Brain microvascular endothelial cell (primary cell): ENCODE measurements at places on chromosomes 6 and 20.
A peak's percentile ranks its signal among the peaks of the same experiment; 100 is the strongest.

DNA sequence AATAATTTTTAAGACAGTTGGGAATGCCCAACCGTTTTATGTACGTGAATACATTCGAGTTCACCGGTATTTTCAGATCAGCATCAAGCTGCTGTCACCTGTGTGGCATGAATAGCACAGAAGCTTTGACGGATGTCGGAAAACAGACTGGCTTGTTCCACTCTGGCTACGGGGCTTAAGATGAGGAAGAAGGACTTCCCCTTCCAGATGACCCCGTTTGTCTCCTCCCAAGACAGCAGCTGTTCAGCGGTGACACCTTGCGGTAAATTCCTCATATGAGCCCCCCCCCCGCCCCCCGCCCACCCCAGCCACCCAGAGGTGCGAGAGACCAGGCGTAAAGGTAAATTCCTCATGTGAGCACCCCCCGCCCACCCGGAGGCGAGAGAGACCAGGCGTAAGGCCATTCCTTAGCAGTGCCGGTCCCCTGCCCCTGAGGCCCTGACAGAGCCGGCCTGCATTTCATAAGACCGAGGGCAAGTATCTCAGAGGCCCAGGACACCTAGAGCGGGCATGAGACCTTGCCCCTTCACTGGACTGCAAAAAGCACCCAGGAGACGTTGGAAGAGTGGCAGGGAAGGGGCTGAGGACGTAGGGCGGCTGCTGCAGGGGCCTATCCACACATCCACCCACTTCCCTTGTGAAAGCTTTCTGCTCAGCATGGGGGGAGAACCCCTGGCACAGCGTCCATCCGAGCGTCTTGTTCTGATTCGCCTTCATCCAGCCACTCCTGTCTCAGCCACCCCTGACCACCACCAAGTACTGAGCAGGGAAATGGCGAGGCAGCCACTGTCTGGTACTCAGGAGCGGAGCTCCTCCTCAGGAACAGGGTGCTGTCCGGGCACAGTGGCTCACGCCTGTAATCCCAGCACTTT lies 7.3 kb upstream of the PCMTD2 start:
- DNase-seq, result no peak

- no peak for DNase-seq
Observed at GRCh38 chr20:49935746-49936152, 448 bp upstream of the RNF114 start.

- no peak for DNase-seq
Observed at GRCh38 chr20:4725263-4725550, 3.5 kb downstream of the PRND start.

DNA sequence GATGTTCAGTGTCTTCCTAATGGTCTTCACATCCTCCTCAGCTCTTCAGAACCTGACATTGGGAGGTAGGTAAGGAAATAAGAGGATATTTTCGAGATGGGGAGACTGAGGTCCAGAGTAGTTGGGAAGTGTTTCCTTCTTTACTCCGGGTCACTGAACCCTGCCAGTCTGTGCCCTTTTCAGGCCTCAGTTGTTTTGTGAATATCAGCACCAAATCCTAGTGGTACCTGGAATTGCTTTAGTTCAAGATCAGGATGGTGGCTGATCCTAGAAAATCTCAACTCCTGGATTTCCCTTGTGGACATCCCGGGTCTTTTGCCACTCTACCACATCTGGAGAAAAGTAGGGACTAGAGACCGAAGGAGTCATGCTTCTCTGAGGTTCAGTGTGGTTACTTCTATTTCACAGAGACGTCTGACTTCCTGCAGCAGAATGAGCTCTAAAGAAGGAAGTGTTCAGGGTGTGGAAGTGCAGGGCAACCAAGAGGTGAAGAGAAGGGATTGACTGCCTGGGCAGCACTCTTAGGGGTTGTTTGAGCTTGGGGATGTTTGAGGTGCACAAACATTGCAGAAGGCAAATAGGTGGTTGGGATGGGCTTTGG lies 995 bp downstream of the STK4 start:
- no peak for DNase-seq

- DNase-seq, result no peak
Observed at GRCh38 chr20:10946124-10946880, 272.5 kb upstream of the JAG1 start.

- DNase-seq, result peak; percentile 45
Observed at GRCh38 chr6:22231616-22232015, 65.2 kb downstream of the PRL start.

DNA sequence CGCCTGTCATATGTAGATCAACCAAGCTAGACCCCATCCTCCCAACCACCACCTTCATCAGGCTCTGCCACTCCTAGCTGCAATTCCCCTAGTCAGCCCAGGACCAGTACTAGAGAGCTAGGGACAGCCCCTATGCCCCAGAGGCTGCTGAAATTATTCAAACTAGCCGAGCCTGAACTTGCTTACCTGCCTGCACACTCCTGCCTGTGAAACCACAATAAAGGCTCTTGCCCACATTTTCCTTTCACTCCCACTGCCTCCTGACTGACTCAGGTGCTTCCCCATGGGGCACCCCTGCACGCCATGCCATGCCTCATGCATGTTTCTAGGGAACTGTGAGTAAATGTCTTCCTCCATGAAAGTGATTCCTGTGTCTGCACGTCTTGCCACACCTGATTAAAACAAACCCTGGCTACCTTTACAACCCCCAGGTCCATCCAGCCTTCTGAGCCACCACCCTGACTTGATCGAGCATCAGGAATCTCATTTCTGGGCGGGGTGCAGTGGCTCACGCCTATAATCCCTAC lies 66.5 kb upstream of the IER3 start:
- no peak for DNase-seq

DNA sequence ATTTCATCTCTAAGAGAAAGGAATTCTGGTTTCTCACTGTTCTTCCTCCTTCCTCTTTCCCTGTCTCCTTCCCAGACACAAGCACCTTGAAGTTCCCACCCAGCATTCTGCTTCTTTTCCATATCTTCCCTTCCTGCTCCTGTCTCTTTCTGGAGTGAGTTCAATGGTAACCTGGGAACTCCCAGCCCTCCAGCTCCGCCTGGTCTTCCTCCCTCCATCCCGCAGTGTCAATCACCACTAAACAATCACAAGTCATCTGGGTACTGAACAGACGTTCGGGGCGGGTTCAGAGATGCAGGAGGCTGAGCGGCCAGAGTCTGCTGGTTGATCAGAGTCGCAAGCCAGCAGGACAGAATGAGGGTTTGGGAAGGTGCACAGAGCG lies 7.7 kb downstream of the TTBK1 start:
- peak; percentile 10 for DNase-seq

- no peak for DNase-seq
Observed at GRCh38 chr20:61685462-61685861, 380.2 kb downstream of the TAF4 start.

DNA sequence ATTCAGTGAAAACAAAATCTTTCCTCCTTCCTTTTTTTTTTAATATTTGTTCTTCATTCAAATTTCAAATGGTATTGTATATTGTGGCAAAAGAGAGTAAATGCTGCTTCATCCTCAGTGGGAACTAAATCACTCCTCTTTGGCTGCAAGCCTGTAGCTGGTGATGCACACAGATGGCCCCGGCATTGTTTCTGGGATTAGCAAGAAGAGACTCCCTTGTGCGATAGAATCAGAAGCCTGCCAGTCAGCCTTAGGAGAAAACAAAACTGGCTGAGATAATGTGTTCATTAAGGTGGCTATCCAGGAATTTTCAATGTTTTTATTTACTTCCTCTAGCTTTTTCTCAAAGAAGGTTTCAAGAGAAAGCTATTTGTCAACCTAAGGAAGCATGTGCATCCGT lies 20.7 kb upstream of the ELOVL2 start:
- no peak for DNase-seq

- DNase-seq, result no peak
Observed at GRCh38 chr6:166459272-166459671, 76.5 kb upstream of the MPC1 start.

- no peak for DNase-seq
Observed at GRCh38 chr6:113980937-113981554, 10.1 kb upstream of the HDAC2 start.

GRCh38 chr6:161232010-161232409 lies 41.9 kb downstream of the AGPAT4 start:
- DNase-seq, result no peak

DNA sequence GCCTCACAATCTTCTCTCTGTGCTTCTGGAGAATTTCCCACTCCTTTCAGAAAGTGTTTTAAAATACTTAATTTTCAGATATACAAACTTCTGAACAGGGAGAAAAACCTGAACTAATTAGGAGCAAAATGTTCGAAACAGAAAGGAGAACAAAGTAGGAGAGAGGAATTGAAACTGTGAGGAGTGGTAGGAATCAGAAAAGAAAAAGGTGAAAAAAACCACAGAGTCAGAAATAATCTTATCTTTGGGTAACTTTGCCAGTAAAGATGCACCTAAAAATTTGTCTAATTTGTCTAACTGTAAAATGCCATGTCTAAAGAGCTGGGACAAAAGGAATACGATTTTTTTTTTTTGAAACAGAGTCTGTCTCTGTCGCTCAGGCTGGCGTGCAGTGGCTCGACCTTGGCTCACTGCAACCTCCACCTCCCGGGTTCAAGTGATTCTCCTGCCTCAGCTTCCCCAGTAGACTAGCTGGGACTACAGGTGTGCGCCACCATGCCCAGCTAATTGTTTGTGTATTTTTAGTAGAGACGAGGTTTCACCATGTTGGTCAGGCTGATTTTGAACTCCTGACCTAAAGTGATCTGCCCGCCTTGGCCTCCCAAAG lies 4.7 kb upstream of the RIPOR2 start:
- no peak for DNase-seq

- DNase-seq, result no peak
Observed at GRCh38 chr20:44637522-44638372, 13.8 kb downstream of the ADA start.

DNA sequence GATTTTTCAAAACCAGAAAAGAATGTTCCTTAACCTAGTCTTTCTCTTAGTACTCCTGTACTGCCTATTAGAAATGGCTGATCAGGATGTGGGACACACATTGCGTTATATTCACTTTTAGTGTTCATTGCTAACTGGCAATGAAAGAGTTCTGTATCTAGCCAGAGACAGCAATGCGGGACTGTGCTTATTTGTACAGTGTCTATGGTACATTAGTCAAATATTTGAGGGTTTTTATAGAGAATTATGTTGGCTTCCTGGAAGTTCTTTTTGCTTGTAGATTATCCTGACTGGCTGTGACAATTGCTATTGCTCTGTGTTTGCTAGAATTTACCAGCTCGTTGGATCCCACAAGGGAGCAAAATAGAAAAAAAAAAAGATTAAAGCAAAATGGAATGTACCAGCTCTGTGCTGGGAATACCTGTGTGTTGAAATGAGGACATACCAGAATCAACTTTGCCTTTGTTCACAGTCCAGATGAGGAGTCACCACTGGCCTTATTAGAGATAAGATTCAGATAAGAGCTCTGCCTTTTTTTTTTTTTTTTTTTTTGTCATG lies 22.4 kb upstream of the IFNGR1 start:
- peak; percentile 36 for DNase-seq

DNA sequence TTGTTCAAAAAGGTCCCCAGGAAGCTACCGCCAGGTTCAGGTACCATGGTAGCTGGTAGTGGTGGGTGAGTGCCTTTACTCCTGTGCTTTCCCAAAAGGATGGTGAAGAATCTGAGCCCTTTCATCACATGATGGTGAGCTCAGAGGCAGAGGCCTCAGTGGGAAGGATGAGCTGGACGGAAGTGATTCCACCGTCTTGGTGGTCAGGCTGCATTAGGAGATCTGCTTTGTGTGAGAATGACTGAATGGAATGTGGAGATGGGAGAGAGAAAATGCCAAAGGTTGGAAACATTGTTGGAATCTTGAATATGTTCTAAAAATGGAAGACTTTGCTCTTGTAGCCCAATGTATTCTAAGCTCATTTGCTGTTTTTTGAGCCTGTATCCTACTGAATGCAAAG lies 108.1 kb upstream of the SCP2D1 start:
- peak; percentile 93 for DNase-seq
